ENCODE measurements at places on chromosomes 7 and 10.

DNA sequence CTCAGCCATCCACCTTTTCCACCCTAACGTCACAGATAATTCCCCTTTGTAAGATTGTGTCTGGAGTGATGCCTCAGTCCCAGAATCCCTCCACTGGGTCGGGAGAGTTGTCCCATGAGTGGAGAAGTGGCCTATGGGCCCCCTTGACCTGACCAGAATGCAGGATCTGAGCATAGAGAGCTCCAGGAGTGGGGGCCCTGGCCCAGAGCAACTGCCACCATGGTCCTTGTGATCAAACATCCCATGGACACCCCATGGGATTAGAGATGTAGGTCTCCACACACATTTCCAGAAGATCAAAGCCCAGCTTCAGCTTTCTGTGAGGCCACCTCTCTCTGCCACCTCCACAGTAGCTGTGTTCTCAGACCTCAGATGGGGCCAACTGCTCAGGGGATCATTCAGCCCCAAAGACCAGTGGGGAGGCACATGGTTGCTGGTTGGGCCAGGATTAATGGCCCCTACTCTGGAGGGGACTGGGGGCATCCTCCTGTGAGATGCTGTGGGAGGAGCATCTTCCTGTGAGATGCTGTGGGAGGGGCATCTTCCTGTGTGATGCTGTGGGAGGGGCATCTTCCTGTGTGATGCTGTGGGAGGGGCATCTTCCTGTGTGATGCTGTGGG is 28.5 kb upstream of the DPYSL4 start:
- no peak for DNase-seq

- no peak for DNase-seq
Measured at GRCh38 chr7:106768324-106768751, 96.7 kb upstream of the PIK3CG start.

GRCh38 chr7:85014936-85015660 is 171.8 kb downstream of the SEMA3D start:
- DNase-seq: peak; percentile 34

GRCh38 chr10:132452216-132452650 is 55.2 kb downstream of the PWWP2B start:
- no peak for DNase-seq

- no peak for DNase-seq
Measured at GRCh38 chr10:133000648-133001047, 58.3 kb upstream of the CFAP46 start.

- no peak for DNase-seq
Measured at GRCh38 chr7:48628793-48629349, 295.5 kb upstream of the CDC14C start.

- DNase-seq: no peak
Measured at GRCh38 chr7:127888411-127888810, 142.8 kb downstream of the LRRC4 start.

DNA sequence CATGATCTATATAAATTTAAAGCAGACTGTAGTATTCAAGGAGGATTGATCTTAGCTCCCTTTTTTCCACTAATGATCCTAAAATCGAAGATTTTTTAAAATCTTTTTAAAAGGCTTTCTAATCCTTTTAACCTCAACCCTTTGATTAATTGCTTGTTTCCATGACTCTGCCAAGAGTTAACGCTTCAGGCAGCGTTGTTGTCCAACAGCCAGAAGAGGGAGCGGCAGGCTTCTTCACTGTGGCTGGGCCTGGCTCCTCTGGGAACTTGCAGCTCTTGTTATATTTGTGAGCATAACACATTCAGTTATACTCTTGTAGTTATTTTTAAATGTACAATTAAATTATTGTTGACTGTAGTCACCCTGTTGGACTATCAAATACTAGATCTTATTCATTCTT is 26.3 kb downstream of the CRCP start:
- DNase-seq: peak; percentile 71

GRCh38 chr10:25017154-25017590 is 760 bp downstream of the THNSL1 start:
- DNase-seq: no peak

DNA sequence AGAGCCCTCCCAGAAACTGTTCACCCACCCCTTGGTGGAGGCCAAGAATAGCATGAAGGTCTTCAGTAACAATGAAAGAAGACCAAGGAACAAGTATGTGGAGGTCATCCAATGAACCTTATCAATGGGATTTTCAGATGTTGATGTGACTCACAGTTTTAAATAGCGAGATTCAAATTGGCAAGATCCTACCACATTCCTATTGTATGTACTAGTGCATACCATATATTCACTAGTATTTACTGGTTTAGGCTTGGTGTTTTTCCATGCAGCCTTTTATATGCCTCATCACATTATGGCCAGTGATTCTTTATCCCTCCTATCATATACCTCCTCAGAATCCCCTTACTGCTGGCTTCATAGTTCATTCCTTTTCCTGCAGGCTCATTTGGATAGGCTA is 54.4 kb downstream of the ITGB8 start:
- peak; percentile 30 for DNase-seq

All from muscle of back (tissue), 13 donors.